NCI-H1105 (cell line): ENCODE measurements at places on chromosomes 16 and 17.

DNA sequence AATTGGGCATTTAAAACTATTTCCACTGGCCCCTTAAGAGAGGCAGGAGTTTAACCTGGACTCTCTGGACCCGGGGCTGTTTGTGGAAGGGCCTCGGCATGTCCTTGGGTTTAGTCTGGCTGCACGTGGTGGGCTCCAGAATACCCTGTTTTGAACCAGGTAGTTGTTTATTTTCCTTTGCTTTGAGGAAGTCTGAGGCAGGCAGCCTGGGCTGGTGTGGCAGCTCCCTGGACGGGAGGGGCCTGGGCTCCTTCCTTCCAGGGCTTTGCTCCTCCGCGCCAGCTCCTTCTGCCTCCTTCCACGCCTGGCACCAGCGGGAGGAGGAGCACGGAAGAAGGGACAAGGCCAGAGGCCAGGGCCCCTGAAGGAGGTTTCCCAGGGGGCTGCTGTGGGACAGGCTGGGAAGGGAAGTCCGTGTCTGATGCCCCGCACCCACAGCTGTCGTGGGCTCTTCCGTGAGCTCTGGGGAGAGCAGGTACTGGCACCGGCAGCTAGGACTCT is 15.5 kb downstream of the BANP start:
- no peak for DNase-seq

GRCh38 chr17:73889439-73889838 is 245.2 kb upstream of the SDK2 start:
- DNase-seq: no peak

GRCh38 chr17:65977041-65977440 is 214.9 kb downstream of the CEP112 start:
- no peak for DNase-seq

GRCh38 chr16:23351360-23351759 is 49.3 kb downstream of the SCNN1B start:
- no peak for DNase-seq

GRCh38 chr17:39014795-39015545 is 47.8 kb upstream of the FBXO47 start:
- no peak for DNase-seq

GRCh38 chr17:17024778-17025300 is 17.4 kb upstream of the MPRIP start:
- DNase-seq: no peak

DNA sequence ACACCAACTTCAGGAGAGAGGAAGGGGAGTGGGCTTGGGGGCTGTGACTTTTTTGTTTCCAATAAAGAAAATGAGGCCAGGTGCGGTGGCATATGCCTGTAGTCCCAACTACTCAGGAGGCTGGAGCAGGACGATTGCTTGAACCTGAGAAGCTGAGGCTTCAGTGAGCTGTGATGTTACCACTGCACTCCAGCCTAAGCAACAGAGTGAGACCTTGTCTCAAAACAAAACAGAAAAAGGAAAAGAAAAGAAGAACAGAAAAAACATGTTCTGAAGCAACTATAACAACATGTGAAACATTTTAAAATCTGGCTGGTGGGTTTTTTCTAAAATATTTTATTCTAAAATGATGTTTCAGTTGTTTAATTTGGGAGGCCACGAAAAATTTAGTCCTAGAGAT is 554.0 kb upstream of the ZFHX3 start:
- no peak for DNase-seq

DNA sequence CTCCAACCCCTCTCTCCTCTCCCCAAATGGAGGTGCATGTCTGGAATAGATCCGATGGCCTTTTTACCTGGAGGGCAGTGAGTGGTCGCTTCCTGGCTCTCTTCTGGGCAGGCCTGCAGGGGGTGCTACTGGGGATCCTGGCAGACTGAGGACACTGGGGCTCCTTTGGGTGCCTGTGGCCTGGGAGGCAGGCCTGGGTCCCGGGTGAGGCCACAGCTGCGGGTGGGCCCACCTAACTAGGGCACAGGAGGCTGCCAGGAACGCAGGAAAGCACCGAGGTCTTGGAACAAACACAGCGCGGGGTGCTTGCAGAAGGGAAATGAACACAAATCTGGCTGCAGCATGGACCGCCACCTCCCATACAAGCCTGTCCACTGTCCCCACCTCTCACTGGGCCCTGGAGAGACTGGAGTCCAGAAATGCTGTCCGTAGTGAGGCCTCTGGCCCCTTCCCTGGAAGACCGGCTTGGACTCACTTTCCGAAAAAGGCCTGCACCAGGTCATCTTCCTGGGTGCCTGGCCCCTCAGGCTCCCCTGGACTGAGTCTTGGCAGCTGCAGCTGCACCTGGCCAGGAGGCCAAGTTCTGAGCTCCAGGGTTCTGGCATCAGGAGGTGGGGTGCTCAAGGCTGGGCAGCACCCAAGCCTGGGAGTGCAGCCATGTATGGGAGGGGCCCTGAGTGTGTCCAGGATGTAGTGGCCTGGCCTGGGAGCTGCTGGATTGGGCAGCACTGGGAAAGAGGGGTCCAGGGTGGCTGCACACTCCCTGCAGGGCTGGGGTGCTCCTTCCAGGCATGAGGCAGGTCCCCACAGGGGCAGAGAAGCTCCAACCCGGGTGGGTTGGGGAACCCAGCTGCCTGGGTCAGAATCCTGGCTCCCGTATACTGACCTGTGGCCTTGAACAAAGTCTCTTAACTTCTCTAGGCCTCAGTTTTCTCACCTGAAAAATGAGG is 195.1 kb downstream of the IRF8 start:
- no peak for DNase-seq

DNA sequence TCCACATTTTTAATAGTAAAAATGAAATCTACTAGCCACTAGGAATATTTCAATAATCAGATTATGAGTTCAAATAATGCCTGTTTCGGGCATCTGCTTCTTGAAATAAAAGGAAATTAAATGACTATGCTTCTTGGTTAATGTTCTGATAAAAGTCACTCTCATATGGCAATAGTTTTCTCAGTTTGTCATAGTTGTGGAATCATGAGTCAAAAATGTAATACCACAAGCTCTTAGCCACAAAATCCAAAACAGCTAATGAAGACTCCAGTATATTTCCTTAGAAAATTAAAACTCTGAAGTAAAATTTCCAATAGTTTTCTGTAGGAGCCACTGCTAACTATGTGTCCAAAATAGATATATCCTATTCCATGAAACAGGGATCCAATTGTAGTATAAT is 676.3 kb upstream of the CDH8 start:
- no peak for DNase-seq

GRCh38 chr17:61442878-61443474 is 9.2 kb upstream of the TBX4 start:
- DNase-seq: no peak

- DNase-seq: no peak
These were observed 472.4 kb downstream of the SLC39A11 start for GRCh38 chr17:72619976-72620650.

DNA sequence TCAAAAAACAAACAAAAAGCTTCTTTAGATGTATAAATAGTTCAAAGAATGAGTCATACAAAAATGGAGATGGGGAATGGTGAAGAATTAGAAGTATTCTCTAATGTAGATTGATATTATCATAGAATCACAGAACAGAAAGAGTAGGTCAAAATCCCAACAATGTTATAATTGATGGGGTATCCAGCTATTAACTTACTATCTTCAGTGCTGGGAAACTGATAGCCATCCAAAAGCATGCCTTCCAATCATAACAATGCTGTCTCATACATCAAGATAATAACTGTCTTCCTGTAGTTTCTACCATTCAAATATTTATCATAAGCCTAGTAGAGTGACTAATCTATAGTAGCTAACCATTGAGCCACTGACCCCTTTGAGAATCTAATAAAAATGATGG is 26.7 kb upstream of the GNAO1 start:
- no peak for DNase-seq

GRCh38 chr16:72961115-72961832 is 86.7 kb downstream of the ZFHX3 start:
- DNase-seq: peak; percentile 84

GRCh38 chr17:72422505-72423285 is 301.9 kb downstream of the SOX9 start:
- DNase-seq: no peak
